ENCODE measurements at places on chromosomes 11 and 22.

DNA sequence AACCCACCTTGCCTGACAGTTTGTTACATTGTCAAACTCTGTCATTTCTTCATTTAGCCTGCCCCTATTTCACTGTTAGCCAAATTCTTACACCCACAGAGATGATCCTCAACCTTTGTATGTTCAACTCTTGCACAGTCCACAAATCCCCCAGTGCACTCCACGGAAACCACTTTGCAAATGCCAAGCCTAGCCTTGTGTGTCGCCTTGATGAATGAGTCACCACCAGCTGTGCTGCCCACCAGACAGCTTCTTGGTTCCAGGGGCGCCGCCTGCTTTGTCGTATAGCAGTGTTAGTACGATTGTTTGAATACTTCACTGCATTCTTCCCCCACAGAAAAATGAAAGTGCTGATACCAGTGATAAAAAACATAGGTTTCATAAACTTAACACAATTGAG is 686.3 kb downstream of the NTM start:
- DNase-seq = peak; percentile 45

DNA sequence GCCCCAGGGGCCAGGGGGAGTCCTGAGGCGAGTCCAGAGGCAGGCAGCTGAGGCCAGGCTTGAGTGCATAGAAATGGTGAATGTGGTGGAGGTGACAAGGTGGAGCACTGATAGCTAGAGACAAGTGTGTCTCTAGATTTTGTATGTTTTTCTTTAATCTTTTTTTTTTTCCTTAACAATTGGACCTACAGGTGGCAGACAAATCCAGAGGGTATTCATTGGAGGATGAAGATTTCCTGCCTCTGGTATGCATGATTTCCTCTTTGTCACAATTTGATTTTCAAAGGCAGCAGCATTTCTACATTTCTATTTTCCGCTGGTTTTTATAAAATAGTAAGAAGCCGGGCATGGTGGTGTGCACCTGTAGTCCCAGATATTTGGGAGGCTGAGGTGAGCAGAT is 47.7 kb upstream of the DKK3 start:
- DNase-seq = no peak

- DNase-seq = no peak
These were observed 101.7 kb downstream of the METTL15 start for GRCh38 chr11:28209906-28210305.

GRCh38 chr11:8382436-8383053 is 118.9 kb upstream of the LMO1 start:
- DNase-seq = peak; percentile 58

DNA sequence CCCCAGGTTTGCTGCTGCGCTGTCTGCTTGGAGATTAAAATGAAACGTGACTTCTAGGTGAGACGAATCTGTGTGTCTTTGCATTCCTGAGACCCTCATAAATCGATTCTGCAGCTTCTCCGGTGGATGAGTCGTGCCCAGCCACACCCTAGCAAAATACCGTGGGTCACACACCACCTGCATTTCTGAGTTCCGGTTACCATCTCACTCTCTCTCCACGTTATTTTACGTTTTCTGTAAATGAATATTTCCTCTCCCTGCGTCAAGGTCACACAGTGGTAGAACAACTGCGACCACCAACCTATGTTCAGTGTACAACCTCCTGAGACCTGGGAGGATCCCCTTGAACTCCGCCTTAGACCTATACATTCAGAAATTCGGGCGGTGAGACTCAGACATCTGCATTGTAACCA is 1.1 kb downstream of the YWHAH start:
- no peak for DNase-seq

GRCh38 chr11:102809971-102810370 is 12.0 kb upstream of the MMP1 start:
- DNase-seq = no peak

GRCh38 chr11:60570970-60571369 is 55.8 kb downstream of the MS4A13 start:
- DNase-seq = no peak

DNA sequence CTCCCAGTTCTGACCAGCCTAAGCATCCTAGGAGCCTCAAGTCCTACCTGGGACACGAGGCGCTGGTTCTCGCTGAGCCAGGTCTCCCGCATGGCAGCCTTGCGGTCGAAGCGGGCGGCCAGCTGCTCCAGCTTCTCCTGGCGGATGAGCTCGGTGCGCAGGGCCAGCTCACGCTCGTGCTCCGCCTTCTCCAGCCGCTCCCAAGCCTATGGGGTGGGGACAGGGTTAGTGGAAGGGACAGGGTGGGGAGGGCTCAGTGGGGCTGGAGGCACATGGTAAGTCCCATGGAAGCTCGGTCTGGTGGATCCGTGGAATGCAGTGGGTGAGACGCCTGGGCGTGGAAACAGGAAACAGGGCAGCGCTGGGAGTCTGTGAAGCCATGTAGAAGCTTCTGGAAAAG is 20.9 kb downstream of the SPTBN2 start:
- DNase-seq = no peak

DNA sequence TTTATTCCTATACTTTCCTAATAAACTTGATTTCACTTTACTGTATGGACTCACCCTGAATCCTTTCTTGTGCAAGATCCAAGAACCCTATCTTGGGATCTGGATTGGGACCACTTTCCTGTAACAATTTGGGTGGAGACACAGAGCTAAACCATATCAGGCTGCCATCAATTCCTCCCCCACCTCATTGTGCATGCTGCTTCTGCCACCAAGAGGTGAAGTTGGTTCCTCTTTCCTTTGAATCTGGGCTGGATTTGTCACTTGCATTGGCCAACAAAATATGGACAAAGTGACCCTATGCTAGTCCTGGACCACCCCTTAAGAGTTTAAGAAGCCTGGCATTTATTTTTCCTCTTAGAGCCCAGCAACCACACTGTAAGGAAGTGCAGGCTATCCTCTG is 39.4 kb upstream of the CEP295 start:
- no peak for DNase-seq

GRCh38 chr11:27477831-27478230 is 5.2 kb upstream of the LGR4 start:
- DNase-seq = no peak

- DNase-seq = no peak
These were observed 4.4 kb downstream of the CAT start for GRCh38 chr11:34443136-34443535.

- no peak for DNase-seq
These were observed 142.4 kb downstream of the MPPED1 start for GRCh38 chr22:43554259-43554636.

- DNase-seq = no peak
These were observed 47.8 kb upstream of the CCND1 start for GRCh38 chr11:69592986-69593650.

DNA sequence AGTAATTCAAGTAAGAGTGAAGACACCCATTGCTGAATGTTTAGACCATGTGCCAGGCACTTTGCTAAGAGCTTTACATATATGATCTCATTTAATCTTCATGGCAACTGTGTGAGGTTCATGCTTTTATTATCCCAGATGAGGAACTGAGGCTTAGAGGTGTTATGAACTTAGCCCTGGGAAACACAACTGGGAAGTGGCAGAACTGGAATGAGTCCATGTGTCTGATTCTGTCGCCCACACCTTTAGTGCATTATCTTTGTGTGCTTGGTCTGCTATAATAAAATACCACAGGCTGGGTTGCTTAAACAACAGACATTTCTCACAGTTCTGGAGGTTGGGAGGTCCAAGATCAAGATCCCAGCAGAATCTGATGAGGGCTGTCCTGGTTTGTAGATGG is 108.7 kb upstream of the PLET1 start:
- no peak for DNase-seq

DNA sequence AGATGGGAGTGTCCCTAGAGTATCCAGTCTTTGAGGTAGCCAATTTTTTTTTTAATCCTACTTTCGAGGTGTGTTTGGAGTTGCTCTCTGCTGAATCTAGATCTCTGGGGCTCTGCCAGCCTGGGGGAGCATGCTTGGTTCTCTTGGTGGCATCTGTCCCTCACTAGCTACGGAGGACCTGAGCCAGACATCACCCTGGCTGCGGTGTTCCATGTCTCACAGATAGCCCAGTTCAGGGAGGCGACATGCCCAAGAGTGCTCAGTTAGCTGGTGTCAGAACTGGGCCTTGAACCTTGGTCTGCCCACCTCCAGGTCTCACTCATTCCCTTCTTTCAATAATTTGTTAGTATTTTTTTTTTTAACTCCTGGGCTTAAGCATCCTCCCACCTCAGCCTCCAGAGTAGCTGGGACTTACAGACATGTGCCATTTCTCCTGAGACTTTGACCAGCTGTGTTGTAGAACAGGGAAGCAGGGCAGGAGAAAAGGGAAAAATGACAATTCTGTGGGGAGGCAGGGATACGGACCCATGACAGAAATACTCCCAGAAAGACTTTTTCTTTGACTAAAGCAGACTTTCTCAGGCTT is 621 bp downstream of the HMOX1 start:
- DNase-seq = no peak

DNA sequence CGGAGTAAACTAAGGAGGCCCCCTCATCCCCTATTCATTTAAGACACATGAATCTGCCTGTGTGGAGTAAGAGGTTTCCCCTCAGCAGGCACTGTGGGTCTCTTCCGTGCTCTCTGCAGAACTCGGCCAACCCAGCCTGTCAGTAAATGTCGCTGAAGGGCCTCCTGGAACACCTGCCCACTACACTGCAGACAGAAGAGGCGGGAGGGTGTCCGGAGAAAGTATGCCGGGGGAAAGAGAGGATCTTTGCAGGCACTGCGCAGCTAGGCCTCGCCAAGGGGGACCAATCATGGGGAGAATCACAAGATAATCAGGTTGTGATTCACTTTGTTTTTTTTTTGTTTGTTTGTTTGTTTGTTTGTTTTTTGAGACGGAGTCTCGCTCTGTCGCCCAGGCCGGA is 110.8 kb downstream of the MORC2 start:
- DNase-seq = no peak

GRCh38 chr11:36427876-36428275 is 82.2 kb downstream of the TRAF6 start:
- no peak for DNase-seq

DNA sequence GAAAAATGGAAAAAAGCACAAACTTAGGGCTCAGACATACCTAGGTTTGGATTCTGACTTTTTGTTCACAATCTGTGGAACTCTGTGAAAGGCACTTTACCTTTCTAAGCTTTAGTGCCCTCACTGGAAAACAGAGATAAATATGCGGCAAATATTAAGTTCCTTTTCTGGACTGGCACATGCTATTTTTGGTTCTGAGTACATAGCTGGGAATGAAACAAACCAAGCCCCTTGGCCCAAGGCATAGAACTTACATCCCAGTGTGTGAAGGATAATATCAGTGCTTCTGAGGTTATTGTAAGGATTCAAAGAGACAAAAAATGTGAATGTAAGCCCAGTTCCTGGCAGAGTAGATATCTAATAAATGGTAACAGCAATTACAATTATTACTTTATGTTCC is 227.5 kb downstream of the ADAMTS15 start:
- DNase-seq = no peak

GRCh38 chr11:132907651-132908413 is 624.5 kb downstream of the OPCML start:
- peak; percentile 45 for DNase-seq

DNA sequence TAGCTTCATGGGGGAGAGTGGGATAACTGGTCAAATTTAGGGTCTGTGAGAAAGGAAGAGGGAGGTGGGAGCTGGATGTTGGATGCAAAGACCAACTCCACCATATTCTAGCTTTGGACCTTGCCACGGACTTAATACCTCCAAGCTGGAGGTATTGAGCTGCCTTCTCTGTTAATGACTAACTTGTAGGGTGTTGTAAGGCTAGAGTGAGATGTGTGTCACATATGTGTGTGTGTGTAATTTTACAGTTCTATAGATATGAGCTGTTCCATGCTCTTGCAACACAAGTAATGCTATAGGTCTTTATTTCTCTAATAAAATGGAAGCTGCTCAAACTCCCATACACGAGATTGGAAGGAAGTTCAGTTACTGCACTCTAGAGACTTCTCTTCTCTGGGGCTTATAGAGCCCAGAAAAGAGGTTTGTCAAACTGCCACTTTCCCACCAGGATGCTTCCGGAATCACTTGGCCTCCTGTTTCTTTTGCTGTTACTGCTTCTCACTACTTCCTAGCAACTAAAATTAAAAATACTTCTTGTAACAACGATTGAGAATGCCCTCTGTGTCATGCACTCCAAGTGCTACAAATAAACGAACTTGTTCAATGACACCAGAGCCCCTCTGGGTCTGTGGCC is 16.0 kb upstream of the FJX1 start:
- no peak for DNase-seq

- no peak for DNase-seq
These were observed 27.7 kb downstream of the RNH1 start for GRCh38 chr11:479311-479710.

DNA sequence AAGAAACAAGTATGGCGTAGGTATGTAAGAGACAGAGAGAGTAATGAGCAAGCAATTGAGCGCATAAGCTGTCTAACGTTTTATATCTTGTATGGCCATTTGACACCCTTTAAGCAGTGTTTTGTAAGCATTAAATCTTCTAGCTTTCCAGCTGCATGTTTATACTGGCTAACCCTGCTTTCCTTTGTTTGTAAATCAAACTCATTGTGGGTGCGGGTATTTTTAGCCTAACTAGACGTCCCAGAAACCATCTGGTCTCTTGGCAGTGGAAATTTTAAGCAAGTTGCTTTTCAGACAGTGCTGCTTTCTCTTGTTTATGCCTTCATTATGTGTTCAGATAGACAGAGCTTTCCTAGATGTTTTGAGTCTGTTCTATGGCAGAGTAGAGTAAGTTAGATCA is 73.5 kb downstream of the RNF169 start:
- no peak for DNase-seq

DNA sequence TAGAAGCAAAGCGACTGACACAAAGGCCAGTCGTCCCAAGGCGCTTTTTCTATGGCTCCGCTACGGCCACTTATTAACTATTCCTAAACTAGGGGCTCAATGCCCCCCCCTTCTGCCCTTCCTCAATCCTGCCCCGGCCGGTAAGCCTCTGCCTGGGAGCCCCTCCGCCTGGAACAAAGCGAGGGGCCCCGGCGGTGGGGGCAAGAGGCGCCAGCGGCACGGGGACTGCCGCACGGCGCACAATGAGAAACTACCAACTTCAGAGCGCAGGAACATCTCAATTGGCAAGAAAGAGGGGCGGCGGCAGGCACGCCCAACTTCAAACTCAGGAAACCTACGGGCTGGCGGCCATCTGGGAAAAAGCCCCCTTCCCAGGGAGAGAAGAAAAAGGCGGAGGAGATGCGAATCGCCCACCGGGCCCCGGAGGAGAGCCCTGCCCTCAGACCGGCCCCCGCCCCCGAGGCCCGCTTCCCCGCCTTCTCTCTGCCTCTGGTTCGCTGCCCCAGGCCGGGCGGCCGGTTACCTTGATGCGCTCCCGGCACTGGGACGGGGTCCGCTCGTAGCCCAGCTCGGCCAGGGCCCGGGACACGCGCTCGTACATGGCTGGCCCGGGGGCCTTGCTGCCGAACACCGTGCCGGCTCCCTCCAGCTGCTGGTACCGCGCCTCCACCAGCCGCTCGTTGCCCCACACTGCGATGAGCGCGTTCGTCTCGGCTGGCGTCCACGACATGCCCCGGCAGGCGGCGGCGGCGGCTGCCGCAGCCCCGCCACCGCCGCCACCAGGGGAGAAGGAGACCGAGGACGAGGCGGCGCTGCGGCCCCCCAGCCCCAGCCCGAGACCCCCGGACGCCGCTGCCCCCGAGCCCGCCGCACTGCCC is 619 bp downstream of the MSANTD2 start:
- DNase-seq = no peak

GRCh38 chr11:9316334-9316733 is 1.9 kb upstream of the TMEM41B start:
- DNase-seq = no peak

All from RCC 7860 (cell line).